ENCODE measurements at places on chromosomes 2 and 18.

DNA sequence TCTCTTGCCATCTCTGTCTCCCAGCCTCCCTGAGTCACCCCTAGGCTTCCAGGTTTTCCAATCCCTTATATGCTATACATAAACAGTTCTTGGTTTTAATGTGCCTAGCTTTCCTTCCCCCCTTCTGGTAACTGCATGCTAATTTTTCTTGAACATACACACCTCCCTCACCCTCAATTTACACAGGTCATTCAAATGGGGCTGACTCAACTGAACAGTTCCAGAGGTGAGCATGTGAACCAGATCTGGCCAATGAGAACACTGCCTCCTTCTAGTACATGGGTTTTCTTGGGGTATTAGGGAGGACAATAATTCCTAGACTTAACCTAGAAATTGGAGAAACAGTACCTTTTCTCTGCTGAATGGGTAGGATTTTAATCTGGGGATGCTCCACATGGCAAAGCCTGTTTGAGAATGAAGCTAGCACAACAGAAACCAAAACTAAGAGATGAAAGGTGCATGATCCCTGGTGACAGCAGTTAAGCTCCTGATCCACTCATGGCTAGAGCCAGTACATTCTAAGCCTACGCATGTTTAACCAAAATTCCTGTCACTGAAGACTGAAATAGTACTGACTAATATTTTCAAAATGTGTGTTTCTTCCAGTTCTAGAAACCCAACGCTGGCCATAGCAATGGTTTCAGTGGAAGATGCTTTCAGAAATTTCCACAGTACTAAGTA is 11.8 kb downstream of the SLC25A12 start:
- no peak for DNase-seq

- DNase-seq: no peak
These were observed 466.0 kb downstream of the PTH2R start for GRCh38 chr2:208872591-208872990.

GRCh38 chr18:57125627-57126026 is 21.3 kb upstream of the BOD1L2 start:
- DNase-seq: no peak

GRCh38 chr2:12064153-12064552 is 317.7 kb downstream of the LPIN1 start:
- DNase-seq: no peak

DNA sequence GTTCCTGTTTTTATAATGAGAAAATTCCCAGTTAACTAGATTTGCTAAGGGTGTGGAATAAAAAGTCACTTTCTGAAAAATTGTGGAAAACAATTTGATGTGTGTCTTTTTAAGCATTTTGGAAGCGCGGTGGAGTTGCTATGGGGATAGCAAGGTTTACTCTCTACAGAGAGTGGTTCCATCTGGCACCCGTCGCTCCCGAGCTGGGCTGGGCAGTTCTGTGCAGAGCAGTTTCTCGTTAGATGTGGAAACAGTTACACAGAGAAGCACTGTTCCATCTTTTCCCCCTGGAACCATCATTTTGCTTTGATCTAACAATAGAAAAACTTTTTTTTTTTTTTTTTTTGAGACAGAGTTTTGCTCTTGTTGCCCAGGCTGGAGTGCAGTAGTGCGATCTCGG is 17.4 kb downstream of the LDLRAD4 start:
- no peak for DNase-seq

All from NCI-H1417 treated with DMSO at 0.1 percent for 48 hours (cell line).